Hindlimb muscle (tissue), 1 donor: ENCODE measurements at places on chromosomes 16 and 17. TPM values are rescaled to one million over a fixed set of nuclear protein-coding genes. Genes with fewer than 3 reads are reported as not detected.

GNG13 gene
- not detected for polyA plus RNA-seq

CDR2L gene
- 7.1 TPM for polyA plus RNA-seq

STAC2 gene
- 0.25 TPM for polyA plus RNA-seq

SSTR5 gene
- polyA plus RNA-seq, result not detected

ZP2 gene
- polyA plus RNA-seq, result 0.18 TPM

TP53TG3F gene
- polyA plus RNA-seq, result not detected

TMEM220 gene
- 11.3 TPM for polyA plus RNA-seq
